ENCODE measurements at places on chromosomes 2 and 18. TPM values are rescaled to one million over a fixed set of nuclear protein-coding genes. Genes with fewer than 3 reads are reported as not detected.
A peak's percentile ranks its signal among the peaks of the same experiment; 100 is the strongest.

DNA sequence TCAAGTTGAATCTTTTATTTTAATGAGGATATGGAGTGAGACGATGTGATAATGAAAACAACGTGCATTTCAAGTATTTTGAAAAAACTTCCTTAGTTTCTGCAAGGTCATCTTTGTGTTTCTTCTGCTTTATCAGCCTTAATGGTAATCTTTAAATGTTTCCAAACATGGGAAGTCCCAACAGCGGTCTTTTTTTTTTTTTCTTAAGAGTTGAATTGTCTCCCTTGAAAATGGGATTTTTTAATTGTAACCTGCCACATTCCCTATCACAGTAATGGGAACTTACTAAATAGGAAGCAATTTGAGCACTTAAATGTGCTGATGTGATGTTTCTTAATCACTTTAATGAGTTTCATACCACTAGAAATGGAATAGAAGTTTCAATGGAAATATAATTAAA lies 45.8 kb downstream of the ATIC start:
- no peak for DNase-seq

DNA sequence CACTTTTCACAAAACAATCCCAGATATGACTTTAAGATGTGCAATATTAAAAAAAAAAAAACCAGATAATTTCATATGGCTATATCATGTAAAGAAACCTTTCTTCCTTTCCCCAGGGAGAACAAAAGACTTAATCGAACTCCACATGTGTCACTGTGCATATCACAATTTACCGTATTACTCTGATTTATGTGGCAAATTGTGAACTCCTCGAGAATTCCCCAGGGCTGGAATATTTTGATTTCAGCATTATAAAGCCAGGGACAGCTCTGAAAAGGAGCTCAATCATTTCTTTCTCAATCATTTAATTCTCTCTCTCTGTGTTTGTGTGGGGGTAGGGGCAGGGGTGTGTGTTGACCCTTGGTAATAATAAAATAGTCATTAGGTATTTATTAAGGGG lies 165.8 kb downstream of the TDRD15 start:
- DNase-seq: no peak

DNA sequence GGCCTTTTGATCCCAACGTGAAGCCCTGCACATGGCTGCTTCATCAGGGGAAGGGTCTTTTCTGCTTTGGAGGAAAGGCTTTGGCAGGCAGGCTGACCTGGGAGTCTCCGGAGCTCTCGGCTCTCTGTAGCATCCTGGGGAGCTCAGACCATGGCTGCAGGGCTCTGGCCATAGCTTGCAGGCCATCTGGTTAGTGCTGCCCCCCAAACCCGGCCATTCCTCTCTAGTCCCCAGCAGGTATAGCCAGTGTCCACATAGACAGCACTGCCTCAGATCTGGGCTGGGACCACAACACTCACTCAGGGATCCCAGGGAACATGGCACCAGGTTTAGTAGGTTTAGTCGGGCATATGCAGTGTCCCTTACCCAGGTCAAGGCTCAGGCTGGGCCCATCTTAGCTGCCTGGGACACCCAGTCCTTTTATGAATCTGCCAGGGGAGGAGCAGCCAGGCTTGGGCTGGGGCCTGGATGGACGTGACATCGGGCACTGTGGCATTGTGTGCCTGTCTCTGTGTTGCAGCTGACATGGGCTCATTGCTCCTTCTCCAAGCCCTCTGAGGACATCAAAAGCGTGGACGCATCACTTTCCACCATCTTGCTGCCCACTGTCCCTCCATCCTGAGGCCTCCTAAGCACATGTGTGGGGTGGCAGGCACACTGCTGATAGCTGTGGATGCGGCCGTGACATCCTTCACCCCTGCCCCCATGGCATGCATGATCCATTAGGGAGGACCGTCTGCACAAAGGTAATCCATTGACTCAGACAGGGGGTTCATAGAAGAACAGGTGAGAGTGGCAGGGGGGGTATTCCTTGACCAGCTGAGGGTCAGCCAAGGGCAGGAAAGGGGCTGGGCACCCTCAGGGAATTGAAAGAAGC lies 19.2 kb upstream of the GPR35 start:
- DNase-seq: no peak

GRCh38 chr18:49207361-49207760 lies 253.1 kb downstream of the DYM start:
- no peak for DNase-seq

FTCDNL1 gene
- polyA plus RNA-seq: 2.3 TPM

GCG gene
- 34.8 TPM for polyA plus RNA-seq

GRCh38 chr2:20434588-20435294 lies 12.1 kb upstream of the RHOB start:
- no peak for DNase-seq

GRCh38 chr2:70014959-70015358 lies 53.5 kb upstream of the ASPRV1 start:
- no peak for DNase-seq

- no peak for DNase-seq
These were observed 135.0 kb upstream of the DOK6 start for GRCh38 chr18:69265656-69266055.

GRCh38 chr2:191995285-191995684 lies 148.4 kb upstream of the CAVIN2 start:
- DNase-seq: no peak

DNA sequence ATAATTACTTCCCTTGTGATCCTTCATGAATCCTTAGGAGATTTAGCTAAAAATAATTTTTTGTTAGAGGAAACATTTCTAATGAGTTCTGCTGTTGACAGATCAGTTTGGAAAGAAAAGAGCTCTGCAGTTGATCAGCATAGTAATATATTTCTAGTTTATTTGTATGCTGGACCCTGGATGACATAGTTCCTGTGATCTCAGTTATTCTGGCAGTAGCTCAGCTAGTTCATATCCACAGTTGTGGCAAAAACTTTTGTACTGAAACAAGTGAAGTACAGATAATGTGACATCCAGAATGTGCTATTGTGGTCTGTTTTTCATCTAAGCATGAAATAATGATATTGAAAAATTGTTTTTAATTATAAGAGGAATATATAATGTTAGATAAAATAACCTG lies 33.7 kb downstream of the ABI2 start:
- peak; percentile 24 for DNase-seq

DNA sequence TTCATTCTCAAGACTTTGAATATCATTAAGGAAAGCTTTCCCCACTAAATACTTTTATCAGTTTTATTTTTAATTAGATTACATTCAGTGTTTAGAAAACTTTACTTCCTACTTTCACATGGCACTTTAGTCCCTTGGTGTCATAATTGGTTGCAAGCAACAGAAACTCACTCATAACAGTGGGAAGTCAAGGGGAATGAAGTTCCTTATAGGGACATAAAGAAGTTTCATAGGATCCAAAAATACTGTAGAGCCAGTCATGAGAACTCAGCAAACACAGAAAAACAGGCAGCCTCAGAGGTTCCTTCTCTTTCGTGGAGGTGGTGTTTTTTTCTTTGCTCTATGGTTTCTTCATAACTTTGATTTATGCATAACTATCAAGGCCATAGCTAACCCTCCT lies 809.0 kb downstream of the BCL11A start:
- no peak for DNase-seq

FOXI3 gene
- polyA plus RNA-seq: 8.1 TPM

ANO7 gene
- 0.62 TPM for polyA plus RNA-seq

DNA sequence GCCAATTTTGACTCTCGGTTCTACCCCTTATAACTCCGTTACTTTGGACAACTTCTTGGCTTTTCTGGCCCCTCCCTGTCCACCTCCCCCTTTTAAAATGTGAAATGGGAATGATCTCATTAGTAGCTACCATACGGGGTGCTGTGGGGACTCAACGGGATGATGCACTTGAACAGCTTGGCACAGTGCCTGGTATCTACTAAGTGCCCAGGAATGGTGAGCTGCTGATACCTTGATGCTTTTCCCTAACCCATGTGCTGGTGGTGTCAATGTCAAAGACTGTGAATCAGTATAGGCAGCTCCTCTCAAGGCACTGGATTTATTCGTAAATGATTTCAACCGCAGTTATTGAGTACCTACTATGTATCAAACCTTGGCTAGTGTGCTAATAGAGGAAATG lies 204.2 kb downstream of the LOXHD1 start:
- DNase-seq: no peak

B4GALT6 gene
- not detected for polyA plus RNA-seq

DNA sequence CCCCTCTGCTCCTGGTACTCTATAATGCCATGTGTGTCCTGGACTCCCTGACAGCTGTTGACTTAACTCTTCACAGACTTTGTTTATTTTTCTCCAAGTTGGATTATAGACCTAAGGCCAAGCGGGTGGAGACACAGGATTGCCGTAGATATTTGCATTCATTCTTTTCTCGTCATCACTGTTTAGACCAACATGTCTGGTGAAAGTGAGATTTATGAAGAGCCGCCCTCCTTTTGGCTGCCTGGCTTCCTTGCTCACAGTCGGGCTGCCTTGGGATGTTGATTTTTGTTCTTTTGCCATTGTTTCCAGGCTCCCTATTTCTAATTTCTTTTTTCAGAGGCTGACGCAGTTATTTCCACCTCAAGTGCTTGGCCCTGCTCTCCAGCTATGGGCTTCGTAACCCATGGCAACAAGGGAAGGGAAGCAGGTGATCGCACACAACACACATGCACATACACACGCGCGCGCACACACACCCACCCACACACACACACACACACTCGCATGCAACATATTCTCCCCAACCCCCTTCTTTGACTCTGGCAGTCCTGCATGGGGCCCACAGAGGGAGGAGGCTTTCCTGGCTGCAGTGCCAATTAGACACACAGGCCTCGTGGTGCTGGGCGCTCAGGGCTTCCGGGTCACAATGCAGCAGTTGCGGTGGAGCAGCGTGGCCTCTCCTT lies 296.5 kb downstream of the MTX2 start:
- peak; percentile 87 for DNase-seq

DNA sequence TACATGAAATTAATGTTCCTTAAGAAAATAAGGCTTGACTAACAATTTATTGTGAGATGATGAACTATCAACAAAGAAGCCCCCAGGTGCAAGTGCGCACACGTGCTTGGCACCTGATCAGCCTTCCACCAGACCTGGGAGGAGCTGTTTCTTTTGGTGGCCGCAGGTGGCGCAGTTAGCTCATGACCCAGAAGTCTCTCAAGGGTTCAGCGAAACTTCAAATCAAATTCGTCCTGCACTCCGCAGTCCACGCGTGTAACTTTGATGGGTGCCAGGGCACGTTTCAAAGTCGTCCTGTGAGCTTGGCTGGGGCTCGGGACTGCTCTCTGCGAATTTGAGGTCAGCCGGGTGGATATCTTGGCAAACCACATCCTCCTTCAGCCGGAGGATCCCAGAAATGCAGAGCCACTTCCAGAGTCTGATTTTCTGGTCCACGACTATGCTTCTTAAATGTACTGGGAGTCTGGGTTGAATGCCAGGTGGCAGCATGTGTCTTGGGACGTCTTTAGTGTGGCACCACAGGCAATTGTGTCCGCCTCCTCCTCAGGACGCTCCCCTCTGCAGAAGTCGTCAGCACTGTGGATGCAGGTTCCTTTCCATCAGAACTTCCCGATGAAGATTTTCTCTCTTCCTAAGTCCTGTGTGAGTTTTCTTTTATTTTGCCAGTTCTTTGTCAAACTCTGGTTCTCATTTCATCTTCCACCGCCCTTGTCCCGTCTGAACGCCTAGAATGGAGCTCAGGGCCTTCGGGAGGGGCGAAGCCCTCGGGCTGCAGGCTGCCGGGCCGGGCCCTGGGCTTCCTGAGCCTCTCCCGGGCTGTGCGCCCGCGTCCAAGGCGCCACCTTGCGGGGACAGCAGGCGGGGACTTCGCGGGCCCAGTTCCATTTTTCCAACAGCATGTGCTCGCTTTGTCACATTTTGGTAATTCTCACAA lies 61.3 kb upstream of the RAPGEF4 start:
- peak; percentile 27 for DNase-seq

All from muscle of arm (tissue), 14 donors.